ENCODE measurements at places on chromosomes 3 and 15.

GRCh38 chr15:70185251-70185711 lies 87.6 kb upstream of the TLE3 start:
- DNase-seq = no peak

DNA sequence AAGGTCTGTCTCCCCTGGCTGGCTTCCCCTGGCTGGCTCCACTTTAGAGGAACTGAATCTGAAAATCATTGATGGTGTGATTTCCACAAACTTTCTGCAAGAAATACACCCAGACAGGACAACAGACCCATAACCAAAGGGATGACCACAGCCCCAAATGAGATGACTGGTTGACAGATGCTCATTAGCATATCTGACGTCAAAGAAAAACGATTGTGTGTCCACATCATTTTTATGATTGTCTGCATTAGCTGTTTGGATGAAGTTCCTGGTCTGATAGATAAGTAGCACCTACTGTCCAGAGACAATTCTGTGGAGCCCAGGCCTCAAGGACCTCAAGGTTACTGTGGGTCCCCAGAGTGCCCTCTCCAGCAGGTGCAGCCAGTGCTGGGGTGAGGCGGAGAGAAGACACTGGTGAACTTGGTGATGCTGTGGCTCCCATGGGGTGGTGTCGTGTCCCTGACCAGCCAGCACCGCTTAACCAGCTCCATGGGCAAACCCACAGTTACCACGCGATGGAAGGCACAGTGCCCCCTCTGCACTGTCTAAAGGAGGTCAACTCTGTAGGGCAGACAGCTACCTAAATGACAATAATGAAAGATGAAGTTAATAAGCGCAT lies 127.4 kb downstream of the NSMCE3 start:
- DNase-seq = no peak

- DNase-seq = no peak
Observed at GRCh38 chr3:141049681-141050080, 1.5 kb upstream of the SPSB4 start.

- no peak for DNase-seq
Observed at GRCh38 chr3:3141939-3142338, 15.2 kb downstream of the TRNT1 start.

DNA sequence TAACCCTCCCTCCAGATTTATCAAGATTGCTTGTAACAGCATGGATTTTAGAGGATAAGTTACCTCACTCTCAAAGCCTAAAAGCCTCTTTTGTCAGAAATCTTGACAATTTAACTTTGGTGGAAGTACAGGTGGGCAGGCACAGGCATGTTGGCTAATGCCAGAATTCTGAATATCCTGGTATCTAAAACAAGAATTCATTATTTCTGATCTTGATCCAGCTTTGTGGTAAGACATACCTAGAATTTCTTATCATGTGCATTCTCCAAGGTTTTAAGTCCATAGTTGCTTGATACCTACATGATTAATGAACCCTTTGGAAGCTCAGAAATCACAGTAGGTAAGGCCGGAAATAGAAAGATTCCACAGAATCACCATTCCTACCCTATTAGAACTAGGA lies 109.9 kb upstream of the TTC14 start:
- DNase-seq = no peak

- DNase-seq = no peak
Observed at GRCh38 chr3:53217175-53217574, 38.6 kb downstream of the TKT start.

DNA sequence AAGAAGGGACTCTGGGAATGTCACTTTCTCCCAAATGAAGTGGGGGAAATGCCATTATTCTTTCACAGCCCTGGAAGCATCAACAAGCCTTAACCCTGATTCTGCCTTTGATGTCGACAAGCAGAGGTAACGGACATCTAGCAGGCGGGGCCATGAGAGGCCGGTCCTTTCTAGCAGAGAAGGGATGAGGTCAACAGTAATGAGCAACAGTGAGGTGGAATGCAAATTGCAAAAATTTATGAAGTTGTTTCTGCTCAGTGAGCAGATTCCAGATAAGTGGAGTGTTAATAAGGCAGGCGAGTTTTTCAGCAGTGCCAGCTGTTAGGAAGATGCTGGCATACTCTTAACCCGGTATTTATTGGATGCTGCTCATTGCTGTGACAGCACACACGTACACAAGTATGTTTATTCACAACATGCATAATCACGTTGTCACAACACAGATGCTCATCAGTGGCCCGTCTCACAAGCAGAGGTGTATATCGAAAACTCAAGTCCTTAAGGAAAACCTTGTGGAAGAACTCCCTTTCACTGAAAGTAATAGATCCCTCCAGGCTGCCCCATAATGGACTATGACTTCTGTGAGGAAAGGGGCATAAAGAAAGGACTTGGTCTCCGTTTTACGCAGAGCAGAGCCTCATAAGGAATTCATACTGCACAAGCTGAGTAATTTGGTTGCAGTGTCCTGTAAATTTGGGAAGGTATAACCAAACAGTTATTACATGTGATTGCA lies 329.0 kb downstream of the IGSF11 start:
- no peak for DNase-seq

Measured in caudate nucleus (tissue), 63 donors.